Bronchial epithelial cell (primary cell): ENCODE measurements at places on chromosomes 3 and 15.

DNA sequence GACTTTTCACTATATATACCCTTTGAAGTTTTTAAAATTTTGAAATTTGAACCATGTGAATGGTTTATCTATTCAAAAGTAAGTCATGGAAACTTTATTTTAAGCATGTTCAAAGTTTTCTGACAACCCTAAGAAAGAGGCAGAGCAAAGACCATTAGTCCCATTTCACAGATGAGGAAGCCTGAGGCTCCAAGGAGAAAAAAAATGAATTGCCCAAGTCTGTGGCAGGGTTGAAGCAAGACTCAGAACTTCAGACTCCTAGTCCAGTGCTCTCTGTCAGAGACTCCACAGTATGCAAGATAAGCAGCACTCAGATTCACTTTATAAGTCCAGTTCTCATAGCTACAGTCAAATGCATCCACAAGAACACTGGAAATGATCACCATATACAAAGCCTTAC is 4.5 kb downstream of the RAB43 start:
- DNase-seq = no peak

DNA sequence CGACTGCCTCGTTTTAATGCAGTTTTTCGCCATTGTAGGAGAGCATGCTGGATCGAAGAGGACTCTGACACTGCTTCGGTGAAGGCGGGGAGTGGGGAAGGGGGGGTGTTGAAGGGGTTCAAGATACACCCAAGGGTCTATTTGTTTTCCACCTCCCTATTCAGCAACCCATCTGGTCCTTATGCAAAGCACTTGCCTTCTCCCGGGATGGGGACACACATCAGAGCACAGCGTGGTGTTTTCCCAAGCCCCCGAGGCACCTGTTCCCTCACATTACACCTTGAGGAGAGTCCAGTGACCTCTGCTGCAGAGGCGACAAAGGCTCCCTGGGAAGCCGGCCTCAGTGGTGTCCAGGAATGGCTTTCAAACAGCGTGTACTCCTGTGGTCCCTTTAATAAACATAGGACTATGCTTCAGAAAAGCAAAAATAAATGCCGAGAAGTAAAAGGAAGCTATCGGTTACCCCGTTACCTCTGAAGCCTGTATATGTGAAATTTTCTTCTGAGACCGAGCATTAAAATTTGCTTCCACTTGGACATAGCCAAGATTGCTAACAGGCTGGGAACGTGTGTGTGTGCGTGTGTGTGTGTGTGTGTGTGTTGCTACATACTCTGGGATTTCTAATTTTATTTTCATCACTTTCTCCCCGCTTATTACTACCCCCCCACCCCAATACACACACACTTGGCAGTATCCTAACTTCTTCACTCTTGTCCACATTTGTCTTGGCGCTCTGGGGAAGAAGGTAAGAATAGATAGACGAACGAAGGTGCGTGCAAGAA is 53.2 kb downstream of the CCDC54 start:
- no peak for DNase-seq

DNA sequence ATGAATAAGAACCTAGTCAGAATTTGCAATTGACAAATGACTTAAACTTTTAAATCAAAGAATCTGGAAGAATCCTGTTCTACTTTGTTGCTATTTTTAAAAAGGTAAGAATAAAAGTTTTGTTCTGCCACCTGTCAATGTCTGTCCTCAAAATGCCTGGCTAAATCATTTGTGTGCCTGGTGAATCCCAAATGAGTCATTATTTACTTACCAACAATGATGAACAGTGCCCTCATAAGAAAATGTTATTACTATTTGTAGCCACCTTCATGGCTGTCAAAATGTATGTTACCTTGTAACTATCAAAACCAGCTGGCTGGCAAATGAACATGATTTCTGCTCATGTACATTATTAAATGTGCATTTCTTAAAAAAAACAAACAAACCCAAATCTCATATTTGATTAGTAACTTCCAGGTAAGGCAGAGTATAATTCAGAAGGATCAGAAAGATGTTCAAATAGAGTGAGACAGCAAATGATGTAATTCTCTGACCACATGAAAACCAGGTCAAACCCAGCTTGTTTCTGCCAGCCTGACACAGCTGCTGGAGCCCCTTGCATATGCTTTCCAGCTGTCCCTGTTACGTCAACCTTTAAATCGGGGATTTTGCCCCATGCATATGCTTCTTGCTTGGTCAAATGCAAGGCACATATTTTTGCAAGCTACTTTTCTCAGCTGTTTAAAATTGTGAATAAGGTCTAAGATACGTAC is 137.9 kb downstream of the SSR3 start:
- DNase-seq = peak; percentile 59

DNA sequence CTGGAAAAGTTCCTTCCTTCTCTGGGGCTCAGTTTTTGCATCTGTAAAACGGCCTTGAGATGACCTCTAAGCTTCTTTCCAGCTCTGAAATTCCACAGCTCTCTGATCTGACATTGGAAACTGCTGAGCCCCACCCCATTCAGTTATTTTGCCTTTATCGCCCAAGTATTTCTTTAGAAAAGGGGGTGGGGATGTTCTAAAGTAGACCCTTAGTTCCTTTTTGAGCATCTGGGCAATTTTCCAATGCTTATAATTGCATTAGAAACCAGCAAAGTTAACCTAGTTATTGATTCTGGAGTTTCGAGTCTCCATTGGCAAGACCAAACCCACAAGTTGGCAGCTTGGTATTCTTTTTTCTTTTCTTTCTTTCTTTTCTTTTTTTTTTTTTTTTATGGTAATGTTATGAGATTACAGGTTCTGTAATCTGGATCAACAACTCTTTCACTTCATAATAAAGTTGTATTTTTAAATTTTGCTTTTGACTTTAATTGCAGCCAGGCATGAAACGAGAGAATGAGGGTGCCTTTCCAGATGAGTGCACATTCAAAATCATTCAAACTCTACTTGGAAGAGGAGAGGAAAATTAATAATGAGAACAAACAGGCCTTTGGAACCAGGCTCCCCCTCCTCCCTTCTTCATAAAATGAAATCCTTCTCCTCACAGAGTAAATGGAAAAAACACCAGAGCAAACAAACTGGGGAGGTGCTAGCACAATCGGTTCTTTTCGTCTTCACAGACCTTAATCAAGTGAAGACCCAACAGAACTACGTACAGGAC is 76.8 kb upstream of the LRIG1 start:
- no peak for DNase-seq

- DNase-seq = no peak
These were observed 155.5 kb upstream of the ROPN1 start for GRCh38 chr3:124147429-124147828.

DNA sequence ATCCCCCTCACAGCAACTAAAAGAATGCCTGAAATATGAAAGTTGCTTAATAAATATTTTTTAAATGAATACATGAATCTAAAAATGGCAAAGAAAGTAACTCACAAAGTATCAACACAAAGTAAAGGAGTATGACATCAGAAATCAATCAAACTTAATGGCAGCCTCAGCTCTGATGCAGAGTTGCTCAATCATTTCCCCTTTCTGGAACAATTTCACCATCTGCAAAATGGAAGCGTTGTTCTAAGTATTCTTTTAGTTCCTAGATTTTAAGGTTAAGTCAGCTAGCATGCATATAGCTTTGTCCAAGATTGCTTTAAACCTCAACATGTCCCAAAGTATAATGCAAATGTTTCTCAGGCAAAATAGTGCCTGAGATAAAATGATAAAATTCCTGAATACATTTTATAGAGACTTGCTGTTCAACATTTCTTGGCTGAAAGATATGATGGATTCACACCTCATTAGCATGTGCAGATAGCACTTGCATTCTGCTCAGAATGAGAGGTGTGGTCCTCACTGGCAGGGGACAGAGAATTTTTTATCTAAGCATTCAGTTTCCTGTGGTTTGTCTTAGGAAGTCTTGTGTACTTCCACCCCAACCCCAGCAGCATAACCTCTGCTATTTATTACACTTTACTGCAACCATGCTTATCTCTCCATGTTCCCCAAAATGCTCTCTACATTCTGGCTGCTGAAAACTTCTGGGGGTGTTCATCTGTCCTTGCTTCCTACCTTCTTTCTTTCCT is 429.3 kb downstream of the GRM7 start:
- no peak for DNase-seq

GRCh38 chr3:12470111-12470510 is 14.2 kb upstream of the TSEN2 start:
- DNase-seq = peak; percentile 59

GRCh38 chr3:136078421-136079364 is 113.2 kb downstream of the PPP2R3A start:
- DNase-seq = peak; percentile 47

DNA sequence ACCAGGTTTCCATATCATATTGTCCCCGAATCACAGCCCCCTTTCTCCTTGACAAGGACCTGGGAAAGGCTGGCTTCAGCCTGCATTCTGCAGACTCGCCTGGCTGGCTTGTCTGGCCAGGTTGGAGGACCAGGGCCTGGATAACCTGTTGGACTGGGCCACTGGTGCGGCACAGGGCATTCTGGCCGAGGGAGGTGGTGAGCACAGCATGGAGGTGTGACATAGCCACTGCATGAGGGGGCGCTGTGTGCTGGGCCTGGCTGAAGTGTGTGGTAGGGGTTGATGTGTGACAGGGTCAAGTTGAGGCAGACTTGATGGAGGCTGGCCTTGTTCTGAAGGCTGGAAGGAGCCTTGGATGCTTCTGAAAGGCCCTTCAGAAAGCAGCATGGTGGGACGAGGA is 2.9 kb downstream of the ESYT3 start:
- DNase-seq = no peak

- DNase-seq = peak; percentile 81
These were observed 529.7 kb downstream of the IGSF11 start for GRCh38 chr3:118504906-118505305.

- no peak for DNase-seq
These were observed 385.5 kb downstream of the GBE1 start for GRCh38 chr3:81375921-81376320.
